Naive thymus-derived CD4-positive, alpha-beta T cell (primary cell): ENCODE measurements at places on chromosomes 5 and 9. TPM values are rescaled to one million over a fixed set of nuclear protein-coding genes. Genes with fewer than 3 reads are reported as not detected.

DNA sequence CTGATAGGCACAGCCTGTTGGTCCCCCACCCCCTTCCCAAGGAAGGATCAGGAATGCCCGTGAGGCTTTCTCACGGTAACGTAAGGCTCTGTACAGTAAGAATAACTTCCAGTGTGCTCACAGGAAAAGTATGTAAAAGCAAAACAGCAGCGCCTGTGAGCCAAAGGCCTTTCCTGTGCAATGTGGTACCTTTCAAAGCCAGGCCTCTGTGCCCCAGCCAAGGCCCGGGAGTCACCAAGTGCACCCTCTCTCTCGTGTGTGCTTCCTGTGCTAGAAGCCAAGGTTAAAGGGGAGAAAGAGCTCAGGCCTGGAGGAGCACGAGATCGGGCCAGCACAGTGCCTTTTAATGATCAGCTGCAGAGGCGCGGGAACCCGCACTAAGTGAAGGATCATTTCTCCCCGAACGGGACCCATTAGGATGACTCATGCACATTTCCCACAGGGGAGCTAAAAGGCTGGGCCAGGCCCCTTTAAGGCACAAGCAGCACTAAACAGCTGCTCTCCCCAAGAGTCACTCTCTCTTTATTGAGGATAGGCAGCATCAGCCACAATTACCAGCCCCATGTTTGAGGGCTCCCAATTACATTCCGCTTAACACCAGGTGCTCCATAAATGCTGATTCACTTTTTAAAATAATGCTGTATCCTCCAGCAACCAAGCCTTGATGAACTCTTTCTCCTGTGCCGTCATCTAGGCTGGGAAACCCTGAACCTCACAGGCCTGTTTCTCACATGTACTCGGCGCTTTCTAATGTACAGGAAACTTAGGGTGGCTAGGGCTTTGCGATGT is 42.8 kb downstream of the SHB start:
- H3K4me3 ChIP-seq: no peak overlapping the region
- H3K36me3 ChIP-seq: no peaks in the 10 kb centered on the region
- H3K27me3 ChIP-seq: no peaks in the 10 kb centered on the region
- DNase-seq: no peak

DNA sequence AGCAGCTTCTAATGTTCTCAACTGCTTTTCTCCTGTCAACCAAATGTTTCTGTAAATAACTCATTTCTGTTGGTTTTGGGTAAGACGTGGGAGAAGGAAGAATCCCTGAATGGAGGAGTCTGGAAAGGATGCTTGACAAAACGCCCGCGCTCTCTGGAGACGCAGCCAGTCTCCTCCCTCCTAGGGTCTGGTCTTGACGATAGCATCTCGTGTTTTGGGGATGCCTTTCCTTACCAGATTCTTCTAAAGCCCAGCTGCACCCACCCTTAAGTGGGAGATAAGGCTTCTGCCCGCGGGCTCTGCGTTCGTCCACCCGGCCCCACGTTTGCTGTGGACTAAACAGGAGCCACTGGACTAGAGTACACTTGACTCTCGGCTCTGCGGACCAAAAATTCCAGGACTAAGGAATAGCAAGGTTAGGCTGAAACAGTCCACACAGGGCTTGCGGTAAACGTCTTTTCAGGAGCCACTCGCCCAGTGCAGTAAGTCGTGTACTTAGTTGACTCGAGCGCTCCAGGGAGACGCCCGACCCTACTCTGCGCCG is 491 bp upstream of the CTSL start:
- peak overlapping the region; percentile 77 for H3K4me3 ChIP-seq
- no peaks in the 10 kb centered on the region for H3K4me1 ChIP-seq
- no peaks in the 10 kb centered on the region for H3K27me3 ChIP-seq
- H3K27ac ChIP-seq: peak overlapping the region; percentile 56

- no peaks in the 10 kb centered on the region for H3K4me1 ChIP-seq
- H3K27me3 ChIP-seq: no peaks in the 10 kb centered on the region
- no peak overlapping the region for H3K4me3 ChIP-seq
- no peak overlapping the region for H3K27ac ChIP-seq
- H3K36me3 ChIP-seq: no peaks in the 10 kb centered on the region
- no peak for DNase-seq
Measured at GRCh38 chr5:120388016-120388781, 75.9 kb upstream of the PRR16 start.

Gene GMCL2
- total RNA-seq: not detected

- H3K27me3 ChIP-seq: no peaks in the 10 kb centered on the region
- no peak for DNase-seq
- no peaks in the 10 kb centered on the region for H3K4me1 ChIP-seq
- H3K4me3 ChIP-seq: no peak overlapping the region
- H3K36me3 ChIP-seq: no peaks in the 10 kb centered on the region
Measured at GRCh38 chr5:155046591-155046990, 33.0 kb downstream of the KIF4B start.

DNA sequence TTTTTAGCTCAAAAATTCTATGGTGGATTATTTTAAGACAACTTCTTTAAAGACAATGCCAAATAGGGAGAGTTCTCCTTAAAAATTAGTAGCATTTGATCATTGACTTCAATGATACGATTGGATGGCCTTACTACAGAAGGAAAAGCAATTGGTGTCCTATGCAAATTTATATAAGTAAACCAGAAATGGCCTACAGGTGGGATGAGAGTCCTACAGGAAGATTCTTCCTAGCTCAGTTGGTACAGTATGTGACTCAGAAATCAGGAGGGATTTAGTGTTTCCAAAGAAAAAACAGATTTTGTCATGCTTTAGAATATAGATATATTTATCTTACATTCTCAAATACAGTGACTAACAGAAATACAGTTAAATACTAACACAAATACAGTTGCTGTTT is 6.5 kb downstream of the ANKRA2 start:
- H3K27ac ChIP-seq: no peak overlapping the region
- no peaks in the 10 kb centered on the region for H3K27me3 ChIP-seq
- peaks cover 10% of the 10 kb centered on the region for H3K36me3 ChIP-seq
- DNase-seq: no peak
- H3K4me1 ChIP-seq: no peaks in the 10 kb centered on the region
- no peak overlapping the region for H3K4me3 ChIP-seq

Gene SLC34A3
- total RNA-seq: not detected in 2 replicates

Gene TIFAB
- total RNA-seq: 1.1 TPM

GRCh38 chr9:128482186-128482585 is 22.3 kb upstream of the GLE1 start:
- H3K27me3 ChIP-seq: no peaks in the 10 kb centered on the region
- H3K36me3 ChIP-seq: peaks cover 83% of the 10 kb centered on the region
- no peaks in the 10 kb centered on the region for H3K4me1 ChIP-seq
- H3K27ac ChIP-seq: no peak overlapping the region
- no peak for DNase-seq

DNA sequence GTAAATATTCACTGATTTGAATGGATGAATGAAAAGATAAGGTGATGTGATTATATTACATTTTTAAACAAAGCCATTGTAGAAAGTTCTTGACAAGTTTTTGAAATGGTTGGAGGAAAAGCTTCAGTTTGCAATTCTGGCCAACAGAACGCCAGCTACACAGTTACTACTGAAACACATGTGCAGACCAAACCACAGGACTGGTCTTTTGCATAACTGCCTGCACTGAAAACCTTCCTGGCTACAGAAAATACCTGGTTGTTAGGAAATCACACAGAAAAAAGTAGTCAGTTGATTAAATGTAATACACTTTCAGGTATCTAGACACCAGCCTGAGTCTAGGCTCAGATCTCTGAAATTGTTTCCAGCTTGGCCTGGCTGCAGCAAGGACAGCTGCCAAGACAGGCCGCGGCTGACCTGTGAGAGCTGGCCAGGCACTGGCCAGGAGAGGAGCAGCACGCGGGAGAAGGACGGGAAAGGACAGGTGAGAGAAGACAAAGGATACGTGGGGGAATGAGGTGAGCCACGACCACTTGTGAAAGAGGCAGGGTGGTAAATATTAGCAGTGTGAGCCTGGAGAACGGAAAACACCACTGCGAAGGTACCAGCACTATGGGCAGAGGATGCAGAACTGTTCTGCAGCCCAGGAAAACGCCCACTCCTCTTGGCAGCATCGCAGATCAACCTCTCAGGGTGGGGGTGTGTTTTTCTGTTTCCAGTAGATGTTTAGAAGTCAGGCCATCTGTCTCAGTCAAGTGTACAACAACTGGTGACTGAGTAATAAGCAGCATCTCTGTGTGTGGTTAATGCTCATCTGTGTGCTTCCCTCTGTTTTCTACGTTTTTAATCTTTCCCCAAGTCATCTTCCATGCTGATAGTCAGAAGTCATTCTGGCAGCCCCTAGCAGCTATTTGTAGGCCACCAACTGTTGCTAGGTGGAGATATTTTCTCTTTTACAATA is 137.4 kb downstream of the SCAMP1 start:
- no peaks in the 10 kb centered on the region for H3K36me3 ChIP-seq
- no peak overlapping the region for H3K27ac ChIP-seq
- no peak overlapping the region for H3K4me3 ChIP-seq
- no peaks in the 10 kb centered on the region for H3K27me3 ChIP-seq
- H3K4me1 ChIP-seq: no peaks in the 10 kb centered on the region

GRCh38 chr9:129285979-129286772 is 108.1 kb upstream of the IER5L start:
- no peak overlapping the region for H3K4me3 ChIP-seq
- no peak overlapping the region for H3K27ac ChIP-seq
- H3K36me3 ChIP-seq: no peaks in the 10 kb centered on the region
- no peak for DNase-seq
- no peaks in the 10 kb centered on the region for H3K27me3 ChIP-seq
- no peaks in the 10 kb centered on the region for H3K4me1 ChIP-seq

Gene FIBCD1
- total RNA-seq: not detected in 2 replicates

DNA sequence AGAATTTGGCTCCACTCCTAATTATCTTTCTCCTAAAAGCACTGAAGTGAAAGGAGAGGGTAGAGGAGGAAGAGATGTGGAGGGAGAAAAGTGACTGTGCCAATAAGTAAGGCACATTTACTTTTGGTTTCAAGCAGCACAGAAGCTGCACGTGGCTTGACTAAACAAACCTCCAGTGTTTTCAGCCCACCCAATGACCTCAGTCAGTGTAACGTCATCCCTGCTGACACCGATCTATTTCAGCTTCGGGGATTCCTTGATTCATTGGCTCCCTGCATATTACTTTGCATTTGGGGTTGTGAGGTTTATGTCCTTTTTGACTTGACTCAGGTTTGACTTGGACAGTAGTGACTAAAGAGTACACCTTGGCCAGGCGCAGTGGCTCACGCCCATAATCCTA is 35.6 kb upstream of the NIM1K start:
- H3K36me3 ChIP-seq: no peaks in the 10 kb centered on the region
- no peaks in the 10 kb centered on the region for H3K27me3 ChIP-seq
- no peak for DNase-seq
- H3K4me1 ChIP-seq: peaks cover 2% of the 10 kb centered on the region
- no peak overlapping the region for H3K4me3 ChIP-seq
- no peak overlapping the region for H3K27ac ChIP-seq

DNA sequence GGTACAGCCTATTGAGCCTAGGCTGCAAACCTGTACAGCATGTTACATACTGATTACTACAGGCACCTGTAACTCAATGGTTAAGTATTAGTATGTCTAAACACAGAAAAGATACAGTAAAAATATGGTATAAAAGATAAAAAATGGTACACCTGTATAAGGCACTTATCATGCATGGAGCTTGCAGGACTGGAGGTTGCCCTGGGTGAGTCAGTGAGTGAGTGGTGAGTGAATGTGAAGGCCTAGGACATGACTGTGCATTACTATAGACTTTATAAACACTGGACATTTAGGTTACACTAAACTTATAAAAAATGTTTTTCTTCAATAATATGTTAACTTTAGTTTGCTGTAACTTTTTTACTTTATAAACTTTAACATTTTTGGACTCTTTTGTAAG is 171.3 kb downstream of the SLC28A3 start:
- H3K4me1 ChIP-seq: no peaks in the 10 kb centered on the region
- no peaks in the 10 kb centered on the region for H3K27me3 ChIP-seq
- no peaks in the 10 kb centered on the region for H3K36me3 ChIP-seq
- no peak overlapping the region for H3K27ac ChIP-seq

DNA sequence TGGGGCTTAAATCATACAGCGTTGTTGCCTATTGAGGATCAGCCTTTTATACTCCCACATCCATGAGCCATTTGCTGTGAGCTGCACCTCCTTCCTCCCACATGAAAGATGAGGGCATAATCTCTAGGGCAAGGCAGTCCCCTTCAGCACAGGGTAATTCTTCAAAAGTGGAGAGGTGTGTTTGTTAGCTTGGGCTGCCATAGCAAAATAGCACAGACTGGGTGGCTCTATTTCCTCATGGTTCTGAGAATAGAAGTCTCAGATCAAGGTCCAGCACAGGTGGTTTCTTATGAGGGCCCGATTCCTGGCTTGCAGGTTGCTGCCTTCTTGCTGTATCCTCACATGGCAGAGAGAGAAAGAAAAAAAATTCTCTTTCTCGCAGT is 121.8 kb upstream of the SLC12A2 start:
- H3K4me1 ChIP-seq: no peaks in the 10 kb centered on the region
- no peaks in the 10 kb centered on the region for H3K27me3 ChIP-seq
- no peaks in the 10 kb centered on the region for H3K36me3 ChIP-seq

Gene PCDHB4
- not detected in 2 replicates for total RNA-seq

GRCh38 chr5:39934830-39935229 is 510.1 kb upstream of the DAB2 start:
- H3K36me3 ChIP-seq: no peaks in the 10 kb centered on the region
- no peak overlapping the region for H3K27ac ChIP-seq
- no peaks in the 10 kb centered on the region for H3K27me3 ChIP-seq

Gene OGN
- total RNA-seq: 0.27 TPM in 1 of 2 replicates, not detected in the other
